ENCODE measurements at places on chromosomes 12 and 14. TPM values are rescaled to one million over a fixed set of nuclear protein-coding genes. Genes with fewer than 3 reads are reported as not detected.

GRCh38 chr12:28578361-28578760 lies 388.1 kb downstream of the CCDC91 start:
- no peak for DNase-seq

DNA sequence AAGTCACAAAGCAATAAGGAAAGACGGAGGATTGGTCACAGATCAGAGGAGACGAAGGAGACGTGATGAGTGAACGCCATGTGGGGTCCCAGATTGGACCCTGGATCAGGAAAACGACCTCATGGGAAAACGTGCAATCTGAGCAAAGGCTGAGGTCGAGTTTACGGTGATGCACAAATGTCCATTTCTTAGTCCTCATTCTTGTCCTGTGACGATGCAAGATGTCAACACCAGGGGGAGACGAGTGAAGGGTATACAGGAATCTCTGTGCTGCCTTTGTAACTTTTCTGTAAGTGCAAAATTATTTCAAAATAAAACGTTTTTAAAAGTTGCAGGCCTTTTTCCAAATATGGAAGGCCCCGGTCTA lies 329.8 kb downstream of the MED13L start:
- DNase-seq: no peak

Gene PKP2
- not detected for total RNA-seq

DNA sequence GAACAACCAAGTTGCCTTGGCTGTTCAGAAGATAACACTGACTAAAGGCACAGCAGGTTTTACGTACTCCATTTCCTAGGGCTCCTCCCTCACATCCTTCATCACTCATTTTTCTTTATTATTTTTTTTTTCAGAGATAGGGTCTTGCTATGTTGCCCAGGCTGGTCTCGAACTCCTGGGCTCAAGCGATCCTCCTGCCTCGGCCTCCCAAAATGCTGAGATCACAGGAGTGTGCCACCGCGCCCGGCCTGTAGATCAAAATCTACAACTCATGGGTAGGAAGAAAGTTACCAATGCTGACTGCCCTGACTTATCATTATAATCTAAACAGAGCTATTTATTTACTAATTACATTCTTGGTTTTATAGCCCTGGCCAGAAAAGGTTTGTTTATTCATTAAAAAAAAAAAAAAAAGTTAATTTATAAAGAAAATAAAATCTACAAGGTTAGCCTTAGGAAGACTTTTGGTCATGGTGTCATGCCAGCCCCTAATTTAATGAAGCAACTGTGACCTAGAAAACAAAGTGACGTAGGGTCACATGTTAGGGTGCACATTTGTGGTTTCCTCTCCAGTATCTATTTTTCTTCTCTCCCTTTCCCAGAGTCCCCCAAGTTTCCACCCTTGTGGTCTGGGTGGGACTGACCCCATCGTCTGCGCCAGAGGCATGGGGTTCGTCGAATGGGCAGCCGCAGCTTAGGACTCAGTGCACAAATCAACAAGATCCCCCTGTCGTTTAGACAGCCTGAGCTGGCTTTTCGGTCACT lies 19.0 kb upstream of the FOXN3 start:
- no peak for DNase-seq

DNA sequence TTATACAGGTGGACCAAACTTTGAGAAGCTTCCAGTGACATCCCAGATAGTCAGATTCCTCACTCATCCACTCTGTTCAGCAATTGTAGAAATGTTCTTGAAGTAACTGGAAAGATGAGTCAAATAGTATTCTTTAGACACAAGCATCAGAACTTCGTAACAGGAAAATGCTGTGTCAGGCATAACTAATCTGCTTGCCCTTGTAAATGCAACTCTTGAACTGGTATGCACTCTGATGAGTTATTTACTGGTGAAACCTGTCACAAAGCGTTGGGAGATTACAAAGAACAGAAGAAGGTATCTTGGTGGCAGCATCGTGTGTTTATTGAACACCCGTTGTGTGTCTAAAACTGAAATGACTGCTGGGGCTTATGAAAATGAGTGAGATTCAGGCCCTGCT lies 10.8 kb upstream of the DUSP6 start:
- no peak for DNase-seq

Gene CCNT1
- total RNA-seq: 60.4 TPM

Gene HPD
- total RNA-seq: not detected

Gene PZP
- not detected for total RNA-seq

- no peak for DNase-seq
These were observed 26.2 kb upstream of the ALX1 start for GRCh38 chr12:85253853-85254252.

- no peak for DNase-seq
These were observed 4.2 kb upstream of the CLEC4C start for GRCh38 chr12:7751394-7751793.

Gene FCF1
- total RNA-seq: 53.9 TPM

Gene TCL1B
- total RNA-seq: not detected

GRCh38 chr14:68576031-68576430 lies 216.8 kb downstream of the ZFP36L1 start:
- DNase-seq: no peak

DNA sequence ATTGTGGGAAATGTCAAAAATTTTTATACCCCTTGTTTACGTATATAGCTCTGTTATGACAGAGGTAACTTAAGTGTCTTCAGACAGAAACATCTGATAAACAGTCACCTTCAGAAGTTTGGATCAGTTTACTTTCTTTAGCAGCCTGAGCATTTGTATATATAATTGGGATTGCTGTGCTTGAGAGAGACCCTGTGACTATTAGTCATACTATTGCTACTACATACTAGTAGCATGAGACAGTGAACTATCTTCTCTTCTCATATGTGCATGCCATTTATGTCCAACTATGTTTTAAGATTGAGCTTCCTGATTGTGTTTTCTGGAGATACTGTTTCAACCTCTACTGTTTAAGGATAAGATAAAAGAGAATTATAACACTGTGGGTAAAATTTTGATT lies 101.5 kb downstream of the PDE6H start:
- no peak for DNase-seq

Gene CATSPERB
- total RNA-seq: 2.3 TPM

Gene SRGAP1
- total RNA-seq: 0.03 TPM

DNA sequence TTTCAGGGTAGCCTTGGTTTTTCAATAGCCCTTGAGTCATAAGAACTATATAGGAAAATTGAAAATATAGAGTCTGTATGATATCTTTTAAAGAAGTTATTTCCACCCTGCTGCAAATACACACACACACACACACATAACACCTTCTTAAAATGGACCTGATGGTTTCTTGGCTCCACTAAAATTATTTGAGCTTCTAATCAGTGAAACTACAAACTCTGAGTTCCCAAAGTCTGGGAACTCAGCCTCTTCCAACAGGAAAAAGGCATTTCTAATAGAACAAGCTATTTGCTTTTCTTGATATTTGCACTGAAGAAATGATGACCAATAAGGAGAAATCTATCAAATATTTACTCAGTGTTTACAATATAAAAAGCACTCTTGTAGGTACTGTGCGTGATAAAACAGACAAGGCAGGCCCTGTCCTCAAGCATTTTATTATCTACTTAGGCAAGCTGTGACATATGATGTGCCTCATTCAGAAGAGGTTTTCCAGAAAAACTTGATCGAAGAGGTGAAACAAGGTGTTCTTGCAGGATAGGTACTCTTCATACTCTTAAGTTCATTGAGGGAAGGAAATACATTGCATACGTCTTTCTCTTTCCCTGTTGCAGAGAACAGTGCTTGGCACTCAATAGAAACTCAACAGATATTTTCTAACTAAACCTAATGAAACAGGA lies 88.6 kb downstream of the MGST1 start:
- no peak for DNase-seq

- no peak for DNase-seq
These were observed 2.8 kb downstream of the TNS2 start for GRCh38 chr12:53052419-53053217.

- no peak for DNase-seq
These were observed 97.3 kb upstream of the BTG1 start for GRCh38 chr12:92242907-92243306.

DNA sequence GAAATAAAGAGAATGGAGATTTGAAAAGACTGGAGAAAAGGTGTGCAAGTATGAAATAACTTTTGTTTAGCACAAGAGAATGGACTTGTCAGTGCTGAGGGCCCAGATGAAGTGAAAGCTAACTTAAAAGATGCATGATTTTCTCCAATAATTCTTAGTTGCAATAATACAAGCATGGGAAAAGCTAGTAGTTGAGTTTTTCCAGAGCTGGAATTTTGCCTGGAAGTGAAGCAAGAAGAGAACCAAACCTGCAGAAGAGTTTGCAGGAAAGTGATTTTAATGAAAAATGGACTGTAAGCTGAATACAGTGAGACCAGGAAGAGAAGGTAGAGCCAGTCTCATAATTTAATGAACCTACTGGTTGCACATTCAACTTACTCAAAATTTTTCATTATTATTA lies 69.3 kb upstream of the FSCB start:
- DNase-seq: no peak

DNA sequence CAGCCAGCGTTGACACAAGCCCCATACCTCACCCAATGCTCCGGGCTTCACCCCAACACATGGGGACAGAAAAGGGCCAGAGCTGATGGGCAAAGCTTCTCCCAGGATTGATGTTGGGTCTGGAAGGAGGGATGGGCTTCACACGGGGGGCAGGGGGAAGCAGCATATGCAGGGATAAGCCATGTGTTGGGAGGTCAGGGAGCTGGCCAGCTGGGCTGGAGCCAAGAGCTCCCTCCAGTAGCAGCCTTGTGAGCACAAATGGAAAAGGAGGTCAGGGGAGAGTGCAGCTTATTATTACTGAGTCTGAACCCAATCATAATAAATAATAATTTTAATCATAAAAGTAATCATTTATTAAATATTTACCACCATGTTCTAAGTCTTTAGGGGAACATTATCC lies 9.3 kb downstream of the PLEKHD1 start:
- no peak for DNase-seq

- no peak for DNase-seq
These were observed 25.8 kb downstream of the METAP2 start for GRCh38 chr12:95499772-95500171.

- DNase-seq: no peak
These were observed 289.2 kb downstream of the ADGRD1 start for GRCh38 chr12:131242741-131243496.

GRCh38 chr12:14691560-14691959 lies 4.8 kb downstream of the GUCY2C start:
- DNase-seq: no peak

DNA sequence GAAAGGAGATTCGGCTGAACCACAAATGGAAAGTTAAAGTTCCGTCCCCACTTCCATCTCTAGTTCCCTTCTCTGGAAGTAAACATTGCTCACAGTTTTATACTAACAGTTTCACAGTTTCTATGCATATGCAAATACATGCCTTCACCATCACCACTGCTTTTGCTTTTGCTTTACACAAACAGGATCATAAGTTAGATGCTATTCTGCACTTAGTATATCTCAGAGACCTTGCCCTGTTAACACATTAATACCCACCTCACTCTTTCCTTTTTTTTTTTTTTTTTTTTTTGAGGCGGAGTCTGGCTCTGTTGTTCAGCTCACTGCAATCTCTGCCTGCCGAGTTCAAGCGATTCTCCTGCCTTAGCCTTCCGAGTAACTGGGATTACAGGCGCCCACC lies 890 bp downstream of the TEP1 start:
- no peak for DNase-seq

DNA sequence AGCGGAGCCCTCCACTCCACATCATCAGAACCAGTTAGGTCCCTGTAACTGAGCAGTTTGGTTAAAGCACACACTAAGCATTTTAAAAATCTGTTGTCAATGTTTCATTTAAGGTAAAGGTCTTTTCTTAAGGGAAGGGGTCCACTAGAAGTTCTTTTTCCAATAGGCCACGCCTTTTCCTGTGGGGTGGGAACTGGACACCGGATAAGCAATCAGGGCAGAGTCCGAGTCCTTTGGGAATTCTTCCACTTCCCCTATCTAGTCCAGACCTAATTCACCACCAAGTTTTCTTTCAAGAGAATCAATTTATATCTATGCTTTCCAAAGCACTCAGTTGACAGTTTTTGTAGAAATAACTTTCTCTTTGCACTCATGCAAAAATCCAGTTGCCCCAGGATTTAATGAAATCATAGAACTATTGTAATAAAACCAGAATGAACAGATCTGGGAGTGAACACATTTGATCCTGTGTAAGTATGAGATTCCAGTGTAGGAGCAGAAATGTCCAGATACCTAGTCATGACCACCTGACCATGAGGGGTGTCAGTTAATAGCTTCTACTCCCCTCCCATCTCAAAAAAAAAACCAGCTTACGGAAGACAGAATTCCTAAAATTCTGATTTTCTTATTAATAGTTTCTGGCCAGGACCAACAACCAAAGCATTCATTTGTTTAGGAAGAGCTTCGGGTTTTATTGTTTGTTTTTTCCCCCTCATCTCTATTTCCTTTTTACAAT lies 11.7 kb downstream of the VPS37B start:
- DNase-seq: no peak

GRCh38 chr12:117968151-117968789 lies 520 bp downstream of the KSR2 start:
- no peak for DNase-seq

- DNase-seq: peak; percentile 40
These were observed 23.4 kb downstream of the SYNDIG1L start for GRCh38 chr14:74402401-74403251.

GRCh38 chr12:125140279-125141209 lies 75.3 kb downstream of the AACS start:
- DNase-seq: no peak

Data from activated naive CD8-positive, alpha-beta T cell treated with anti-CD3 and anti-CD28 coated beads, Interleukin-2, amount 10 ng/mL, durations not matched to agents 7 days and 5 days (primary cell).